ENCODE measurements at places on chromosomes 7 and 10.

GRCh38 chr10:117241541-117242462 is 888 bp downstream of the SLC18A2 start:
- DNase-seq: no peak

DNA sequence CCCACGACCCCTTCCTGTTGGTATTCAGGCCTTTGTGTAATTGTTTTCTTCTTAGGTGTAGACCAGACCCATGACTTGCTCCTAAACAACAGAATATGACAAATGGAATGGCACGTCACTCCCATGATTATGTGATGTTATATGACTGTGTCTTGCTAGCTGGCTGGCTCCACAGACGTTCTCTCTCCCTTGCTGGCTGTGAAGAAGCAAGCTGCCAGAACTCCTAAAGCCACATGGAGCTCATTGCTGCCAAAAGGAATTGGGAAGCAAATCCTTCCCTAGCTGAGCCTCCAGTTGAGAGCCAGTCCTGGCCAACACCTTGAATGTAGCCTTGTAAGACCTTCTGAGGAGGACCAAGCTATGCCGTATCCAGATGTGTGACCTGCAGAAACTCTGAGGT is 74.2 kb downstream of the RAB18 start:
- no peak for DNase-seq

DNA sequence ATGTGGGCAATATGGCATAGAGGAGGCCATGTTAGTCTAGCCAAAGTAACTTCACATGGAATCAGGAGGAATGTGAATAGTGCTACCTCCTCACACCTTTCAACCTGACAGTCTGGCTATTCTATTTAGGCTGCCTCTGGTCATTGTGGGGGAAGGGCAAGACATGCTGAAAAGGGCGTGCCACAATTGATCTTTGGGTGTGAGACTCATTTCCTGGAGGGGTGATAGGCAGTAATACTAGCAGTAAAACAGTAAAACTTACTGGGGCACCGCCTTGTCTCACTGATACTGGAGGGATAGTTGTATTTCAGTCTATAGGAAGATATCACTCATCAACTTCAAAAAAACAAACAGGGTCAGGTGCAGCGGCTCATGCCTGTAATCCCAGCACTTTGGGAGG is 88.7 kb downstream of the TMEM168 start:
- no peak for DNase-seq

DNA sequence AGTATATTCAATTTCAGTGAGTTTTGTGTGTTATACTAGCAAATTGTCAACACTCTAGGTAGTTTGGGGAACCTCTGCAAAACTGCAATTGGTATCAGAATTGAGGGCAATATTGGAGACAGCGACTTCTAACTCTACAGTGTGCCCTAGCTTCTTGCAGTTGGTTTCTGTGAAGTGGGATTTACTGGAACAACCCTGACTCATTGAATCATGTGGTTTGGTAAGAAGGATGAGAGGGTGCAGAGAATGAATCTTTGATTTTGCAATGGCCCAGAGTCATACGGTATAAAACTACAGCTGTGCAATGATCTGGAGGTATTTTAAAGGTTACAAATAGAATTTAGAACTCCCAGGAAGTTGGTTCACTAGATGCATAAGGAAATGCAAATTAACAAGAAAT is 129.1 kb upstream of the PPP1R3A start:
- DNase-seq: no peak

GRCh38 chr10:31581741-31582323 is 262.8 kb downstream of the ZEB1 start:
- DNase-seq: no peak

DNA sequence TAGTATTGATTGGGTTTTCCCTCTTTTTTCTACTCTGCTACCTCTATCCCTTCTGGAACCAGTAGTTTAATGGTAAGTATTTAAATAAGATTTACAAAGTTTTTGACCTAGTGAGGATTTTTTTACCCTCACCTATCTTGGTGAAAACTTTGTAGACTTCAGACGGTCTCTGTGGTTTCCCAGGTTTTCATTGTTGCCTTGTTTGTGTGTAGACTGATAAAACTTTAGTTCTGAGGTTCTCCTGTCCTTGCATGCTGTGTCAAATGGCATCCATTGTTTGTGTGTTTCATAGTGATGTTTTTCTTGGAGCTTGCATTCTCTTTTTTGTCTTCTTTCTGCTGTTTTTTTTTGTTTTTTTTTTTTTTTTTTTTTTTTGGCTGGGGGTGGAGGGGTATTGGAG is 22.6 kb downstream of the ZNRF2 start:
- no peak for DNase-seq

DNA sequence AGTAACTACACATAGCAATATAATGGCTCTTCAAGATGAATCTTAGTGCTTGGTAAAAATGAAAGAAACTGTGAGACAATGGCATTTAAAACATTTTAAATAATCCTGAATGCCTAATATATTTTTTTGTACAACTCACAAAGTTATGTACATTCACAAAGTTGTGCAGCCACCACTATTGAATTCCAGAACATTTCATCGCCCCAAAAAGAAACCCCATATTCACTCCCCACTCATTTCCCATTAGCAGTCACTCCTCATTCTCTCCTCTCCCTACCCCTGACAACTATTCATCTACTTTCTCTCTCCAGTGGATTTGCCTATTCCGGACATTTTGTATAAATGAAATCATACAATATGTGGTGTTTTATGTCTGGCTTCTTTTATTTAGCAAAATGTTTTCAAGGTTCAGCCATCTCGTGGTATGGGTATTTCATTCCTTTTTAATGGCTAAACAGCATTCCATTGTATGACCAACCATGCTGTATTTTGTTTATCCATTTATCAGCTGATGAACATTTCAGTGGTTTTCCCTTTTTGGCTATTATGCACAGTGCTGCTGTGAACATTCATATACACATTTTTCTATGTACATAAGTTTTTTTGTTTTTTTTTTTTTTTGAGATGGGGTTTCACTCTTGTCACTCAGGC is 34.7 kb downstream of the ENTPD7 start:
- DNase-seq: no peak

DNA sequence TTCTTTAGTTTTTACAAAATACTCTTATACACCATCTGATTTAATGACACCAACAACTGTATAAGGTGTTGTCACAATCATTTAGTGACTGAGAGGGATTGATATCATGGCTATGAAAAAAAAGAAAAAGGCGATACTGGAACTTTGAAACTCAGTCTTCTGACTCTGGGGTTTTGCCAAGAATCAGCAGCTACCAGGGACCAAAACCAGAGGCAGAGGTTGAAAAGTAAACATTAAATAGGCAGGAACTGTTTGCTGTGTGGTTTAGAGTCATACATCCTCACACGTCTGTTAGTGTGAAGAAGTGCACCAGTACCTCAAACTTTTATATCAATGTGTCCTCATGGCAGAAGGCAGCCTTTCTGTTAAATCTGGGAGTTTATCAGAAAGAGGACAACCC is 19.9 kb upstream of the GGCT start:
- DNase-seq: no peak

DNA sequence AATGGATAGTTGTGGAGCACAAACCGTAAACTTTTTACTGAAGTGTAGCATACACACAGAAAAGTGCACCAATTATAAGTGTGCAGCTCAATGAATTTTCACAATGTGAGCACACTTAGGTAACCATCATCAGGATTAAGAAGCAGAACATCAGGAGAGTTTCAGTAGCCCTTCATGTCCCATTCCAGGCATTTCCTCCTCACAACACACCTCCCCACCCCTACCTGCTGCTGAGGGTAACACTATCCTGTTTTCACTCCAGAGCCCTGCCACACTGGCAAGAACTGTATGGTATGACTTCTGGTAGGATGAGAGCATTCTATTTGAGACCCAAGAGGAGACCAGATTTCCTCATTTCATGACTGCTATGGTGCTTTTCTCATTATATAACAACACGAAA is 166.5 kb downstream of the PPP1R3A start:
- DNase-seq: no peak

DNA sequence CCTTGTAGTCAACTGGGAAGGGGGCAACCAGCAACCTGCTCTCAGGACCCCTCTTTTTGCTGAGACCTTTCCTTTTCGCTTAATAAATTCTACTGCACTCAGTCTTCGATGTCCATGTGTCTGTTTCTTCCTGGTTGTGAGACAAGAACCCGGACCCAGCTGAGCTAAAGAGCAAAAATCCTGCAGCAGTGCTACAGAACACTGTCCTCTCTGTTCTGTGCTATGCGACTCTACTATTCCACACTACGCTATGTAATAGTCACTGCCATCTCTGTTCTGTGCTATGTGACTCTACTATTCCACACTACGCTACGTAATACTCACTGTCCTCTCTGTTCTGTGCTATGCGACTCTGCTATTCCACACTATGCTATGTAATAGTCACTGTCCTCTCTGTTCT is 34.3 kb downstream of the DIP2C start:
- no peak for DNase-seq

DNA sequence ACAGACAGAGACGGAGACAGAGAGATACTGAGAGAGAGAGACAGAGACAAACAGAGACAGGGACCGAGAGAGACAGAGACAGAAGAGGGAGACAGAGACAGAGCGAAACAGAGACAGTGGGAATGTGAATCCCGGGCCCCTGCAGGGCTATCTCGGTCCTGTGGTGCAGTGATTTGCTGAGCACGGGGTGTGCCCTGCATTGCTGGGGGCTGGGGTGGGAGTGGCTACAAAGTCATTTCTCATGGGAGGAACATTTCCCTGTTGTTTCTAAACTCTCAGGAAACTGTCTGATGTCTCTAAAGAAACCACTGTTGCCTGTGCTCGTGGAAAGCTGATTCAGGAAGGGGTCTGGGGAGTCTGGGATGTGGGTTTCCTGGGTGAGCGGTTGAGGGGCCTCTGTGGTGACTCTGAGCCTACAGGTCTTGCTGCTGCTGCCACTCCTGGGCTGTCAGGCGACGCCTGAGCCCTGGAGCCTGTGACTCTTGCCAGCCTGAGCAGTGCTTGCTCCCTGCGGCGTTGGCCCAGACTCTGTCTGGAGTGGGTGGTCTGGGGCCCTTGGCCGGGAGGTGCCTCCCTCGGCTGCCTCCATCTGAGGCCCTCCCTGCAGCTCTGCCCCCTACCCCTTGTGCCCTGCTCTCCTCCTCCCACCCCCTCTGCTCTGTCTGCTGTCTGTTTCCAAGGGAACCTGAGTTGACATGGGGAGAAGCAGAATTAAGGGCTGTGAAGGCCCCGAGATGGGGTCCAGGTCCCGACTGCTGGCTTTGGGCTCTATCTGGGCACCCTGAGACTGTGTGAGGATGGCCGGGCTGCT is 292.0 kb downstream of the WDR37 start:
- no peak for DNase-seq

DNA sequence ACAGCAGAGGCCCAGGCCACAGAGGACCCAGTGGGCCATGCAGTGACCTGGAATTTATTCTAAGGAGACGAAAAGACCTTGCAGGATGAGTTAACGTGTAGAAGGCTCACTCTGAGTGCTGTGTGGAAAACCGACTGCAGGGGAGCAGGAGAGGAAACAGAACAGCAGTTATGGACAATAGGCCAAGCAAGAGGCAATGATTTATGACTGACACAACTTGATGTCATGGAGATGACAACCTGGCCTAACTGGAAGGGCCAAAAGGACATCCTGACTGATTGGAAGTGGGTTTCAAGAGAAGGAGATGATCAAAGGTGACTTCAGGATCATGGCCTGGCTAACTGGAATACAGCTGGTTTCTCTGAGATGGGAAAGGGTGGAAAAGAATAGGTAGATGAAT is 70.2 kb upstream of the RAPGEF5 start:
- DNase-seq: no peak

DNA sequence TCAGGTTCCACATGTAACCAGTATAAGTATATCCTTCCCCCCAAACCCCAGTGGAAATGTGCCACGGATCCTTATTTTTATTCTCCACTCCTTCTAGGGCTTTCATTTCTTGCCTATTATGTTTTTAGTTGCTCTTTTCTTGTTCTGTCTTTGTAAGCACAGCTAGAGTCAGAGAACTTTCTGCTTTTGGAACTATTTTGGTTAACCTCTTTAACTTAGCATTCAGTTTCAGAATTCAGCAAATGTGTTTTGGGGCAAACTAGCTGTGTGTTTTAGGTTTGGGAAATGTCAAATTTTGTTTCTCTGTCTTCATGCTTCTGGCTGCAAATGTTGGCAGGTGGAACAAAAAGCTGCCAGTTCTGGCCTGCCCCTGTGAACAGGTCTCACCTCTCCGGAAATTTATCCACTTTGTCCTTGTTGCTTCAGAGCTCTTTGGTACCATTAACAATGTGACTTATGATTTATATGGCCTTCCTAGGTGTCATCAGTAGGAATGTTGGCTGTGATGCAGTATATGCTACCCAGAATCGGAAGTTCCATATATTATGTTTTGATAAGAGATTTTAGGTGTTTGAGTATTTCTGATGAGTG is 156.1 kb downstream of the ADK start:
- DNase-seq: no peak

DNA sequence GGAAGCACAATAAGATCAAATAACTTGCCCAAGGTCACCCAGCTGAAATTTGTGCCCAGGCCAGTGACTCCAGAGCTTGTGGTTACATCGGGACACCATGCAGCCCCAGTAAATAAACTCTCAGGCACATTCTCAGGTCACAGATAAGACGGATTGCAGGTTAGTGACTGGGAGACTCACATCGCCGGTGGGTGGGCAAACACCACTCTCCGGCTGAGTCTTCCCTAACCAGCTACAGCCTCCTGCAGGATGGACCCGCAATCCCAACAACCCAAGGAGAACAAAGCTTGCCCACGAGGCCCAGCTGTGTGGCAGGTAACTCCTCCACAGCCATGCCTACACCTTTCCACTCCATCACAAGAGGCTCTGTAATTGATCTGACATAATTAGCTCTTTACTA is 81.7 kb upstream of the EFCAB10 start:
- DNase-seq: no peak

DNA sequence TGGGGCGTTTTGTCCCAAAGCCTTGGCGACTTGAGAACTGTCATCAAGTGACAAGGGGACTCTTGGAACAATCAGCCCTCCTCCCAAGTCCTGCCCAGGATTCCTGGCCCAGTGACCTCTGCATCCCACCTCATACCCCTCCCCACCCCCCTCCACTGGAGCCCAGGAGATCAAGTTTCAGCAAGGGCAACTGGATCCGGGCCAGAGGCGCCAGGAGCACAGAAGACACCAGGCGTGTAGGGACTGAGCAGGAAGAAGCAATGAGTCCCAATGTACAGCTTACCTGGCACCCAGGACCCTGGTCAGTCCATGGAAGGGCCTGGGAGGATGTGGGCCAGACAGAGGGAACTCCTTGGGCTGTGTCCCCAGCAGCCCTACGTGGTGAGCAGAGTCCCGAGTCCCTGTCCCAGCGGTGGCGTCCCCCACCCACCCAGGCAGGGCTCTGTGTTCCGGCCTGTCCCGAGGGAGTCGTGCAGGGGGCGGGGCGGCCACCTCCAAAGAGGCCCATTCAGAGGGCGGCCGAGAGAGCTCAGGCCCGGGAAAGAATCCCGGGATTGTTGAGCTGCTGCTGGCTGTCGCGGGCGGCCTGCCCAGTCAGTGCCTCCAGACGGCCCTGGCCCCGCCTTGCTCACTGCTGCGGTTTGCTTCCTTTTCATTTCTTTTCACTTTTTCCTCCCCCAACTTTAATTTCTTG is 254.1 kb downstream of the TNS3 start:
- no peak for DNase-seq

- no peak for DNase-seq
These were observed 93.2 kb downstream of the REEP3 start for GRCh38 chr10:63614371-63614891.

- DNase-seq: no peak
These were observed 2.2 kb downstream of the IRF5 start for GRCh38 chr7:128939861-128940410.

GRCh38 chr7:75772081-75773077 is at the start of gene CCL26:
CCL26 (minus strand) TSS chr7:75772211; CDS start chr7:75772176, 35 bp downstream.
- DNase-seq: no peak
